MG63 (cell line): ENCODE measurements at places on chromosomes 1 and 21. TPM values are rescaled to one million over a fixed set of nuclear protein-coding genes. Genes with fewer than 3 reads are reported as not detected.

The RPTN gene
- not detected in 2 replicates for total RNA-seq

The KRTAP19-3 gene
- not detected in 2 replicates for total RNA-seq

The OR6K3 gene
- not detected in 2 replicates for total RNA-seq

The TRAPPC10 gene
- 18.3 and 33.7 TPM in 2 replicates for total RNA-seq

The GPR161 gene
- total RNA-seq: 5.2 and 5.8 TPM in 2 replicates

The NBPF6 gene
- 0.13 and 0.35 TPM in 2 replicates for total RNA-seq

The PTPN7 gene
- total RNA-seq: not detected in 2 replicates

The PYHIN1 gene
- total RNA-seq: not detected in 2 replicates

The SLAMF1 gene
- not detected in 2 replicates for total RNA-seq

The GRIK1 gene
- not detected in 2 replicates for total RNA-seq

The TCHH gene
- total RNA-seq: 0.10 TPM in 1 of 2 replicates, not detected in the other

The POU3F1 gene
- not detected in 2 replicates for total RNA-seq

The CNST gene
- 10.5 and 11.2 TPM in 2 replicates for total RNA-seq

The SLC35F3 gene
- 2.5 and 3.3 TPM in 2 replicates for total RNA-seq

The ADSS2 gene
- total RNA-seq: 90.2 and 113 TPM in 2 replicates

The ZNF683 gene
- not detected in 2 replicates for total RNA-seq

The OR2L8 gene
- not detected in 2 replicates for total RNA-seq

The SNAP47 gene
- 55.5 and 59.8 TPM in 2 replicates for total RNA-seq

The CD53 gene
- total RNA-seq: not detected in 2 replicates

The SIM2 gene
- total RNA-seq: 4.4 and 8.0 TPM in 2 replicates

The CYP4B1 gene
- total RNA-seq: not detected in 2 replicates

The RHBDL2 gene
- 0.59 TPM in 1 of 2 replicates, not detected in the other for total RNA-seq

The CADM3 gene
- total RNA-seq: not detected in 2 replicates

The ADGRL2 gene
- total RNA-seq: 0.13 and 0.57 TPM in 2 replicates

The GBP4 gene
- total RNA-seq: 0.07 and 1.1 TPM in 2 replicates

The FMO1 gene
- not detected in 2 replicates for total RNA-seq

The NCDN gene
- total RNA-seq: 15.8 and 22.4 TPM in 2 replicates
